ENCODE measurements at places on chromosomes 13 and 19.
A peak's percentile ranks its signal among the peaks of the same experiment; 100 is the strongest.

- DNase-seq: peak; percentile 86
Measured at GRCh38 chr19:35756377-35757230, at the start of gene HSPB6. Gene HSPB6 (minus strand): TSS chr19:35757029. CDS start chr19:35757008, 21 bp downstream.

- no peak for DNase-seq
Measured at GRCh38 chr19:33507021-33507956, 14.3 kb downstream of the PEPD start.

- DNase-seq: no peak
Measured at GRCh38 chr13:88436974-88437373, 765.8 kb downstream of the SLITRK5 start.

- peak; percentile 39 for DNase-seq
Measured at GRCh38 chr19:1312767-1313694, 27.4 kb downstream of the EFNA2 start.

DNA sequence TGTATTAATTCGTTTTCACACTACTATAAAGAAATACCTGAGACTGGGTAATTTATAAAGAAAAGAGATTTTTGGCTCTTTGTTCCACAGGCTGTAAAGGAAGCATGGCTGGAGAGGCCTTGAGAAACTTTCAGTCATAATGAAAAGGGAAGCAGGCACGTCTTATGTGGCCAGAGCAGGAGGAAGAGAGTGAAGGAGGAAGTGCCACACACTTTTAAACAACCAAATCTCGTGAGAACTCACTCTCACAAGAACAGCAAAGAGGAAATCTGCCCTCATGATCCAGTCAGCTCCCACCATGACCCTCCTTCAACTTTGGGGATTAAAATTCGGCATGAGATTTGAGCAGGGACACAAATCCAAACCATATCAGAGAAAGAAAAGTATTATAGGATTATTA is 1255.9 kb upstream of the MIR17HG start:
- no peak for DNase-seq

DNA sequence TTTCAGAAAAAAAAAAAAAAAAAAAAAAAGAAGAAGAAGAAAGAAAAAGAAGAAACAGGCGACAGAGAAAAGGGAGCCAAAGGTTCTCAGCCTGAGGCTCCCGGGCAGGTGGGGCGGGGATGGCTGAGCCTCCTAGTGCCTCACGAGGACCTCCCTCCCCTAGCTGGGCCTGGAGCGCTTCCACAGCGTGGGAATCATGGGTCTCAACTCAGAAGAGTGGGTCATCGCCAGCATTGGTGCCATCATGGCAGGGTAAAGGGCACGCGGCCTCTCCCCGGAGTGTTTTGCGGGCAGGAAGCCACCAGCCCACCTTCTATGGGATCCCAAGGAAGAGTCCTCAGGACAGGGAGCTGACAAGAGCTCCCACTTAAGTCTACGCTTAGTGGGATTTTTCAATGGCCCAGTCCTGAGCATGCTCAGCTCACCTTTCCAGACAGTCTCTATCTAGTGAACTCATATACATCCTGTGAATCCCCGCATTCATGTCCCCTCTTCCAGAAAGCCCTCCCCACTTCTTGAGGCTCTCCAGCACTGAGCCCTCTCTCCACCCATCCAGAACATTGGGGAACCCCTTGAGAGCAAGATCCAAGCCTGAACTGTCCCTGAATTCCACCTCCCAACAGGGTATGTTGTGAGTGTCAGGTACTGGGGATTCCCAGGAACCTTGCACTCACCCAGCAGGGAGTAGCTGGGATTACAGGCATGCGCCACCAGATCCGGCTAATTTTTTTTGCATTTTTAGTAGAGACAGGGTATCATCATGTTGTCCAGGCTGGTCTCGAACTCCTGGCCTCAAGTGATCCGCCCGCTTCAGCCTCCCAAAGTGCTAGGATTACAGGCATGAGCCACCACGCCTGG is 69.6 kb downstream of the ACSBG2 start:
- DNase-seq: no peak

DNA sequence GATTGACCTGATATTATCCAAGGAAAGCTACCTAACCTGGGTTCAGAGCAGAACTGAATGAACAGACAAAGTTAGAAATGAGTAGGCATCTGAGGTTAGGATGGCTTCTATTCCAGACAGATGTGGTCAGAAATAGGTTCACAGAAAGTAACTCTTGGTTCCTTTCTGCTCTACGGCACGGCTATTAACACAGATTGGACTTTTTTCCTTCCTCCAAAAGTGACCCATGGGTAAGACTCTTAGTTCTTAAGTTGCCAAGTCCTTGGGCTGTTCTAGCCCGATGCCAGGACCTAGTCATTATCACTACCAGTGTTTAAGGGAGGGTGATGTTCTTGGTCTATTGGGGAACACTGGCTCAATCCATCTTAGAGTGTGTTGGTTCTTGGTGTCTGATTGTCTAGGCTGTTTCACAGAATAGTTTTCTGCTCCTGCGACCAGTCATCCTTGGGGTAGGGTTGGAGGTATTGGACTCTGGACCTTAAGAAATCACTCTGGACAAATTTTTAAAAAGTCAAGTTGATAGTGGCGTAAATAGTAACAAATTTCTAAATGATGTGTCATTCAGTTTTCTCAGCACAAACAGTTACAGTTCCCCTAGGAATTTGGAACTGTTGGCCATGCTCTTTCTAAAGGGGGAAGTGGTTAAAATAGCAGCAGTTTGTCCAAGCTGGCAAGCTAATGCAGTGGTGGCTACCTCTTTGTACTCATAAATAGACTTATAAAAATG is 60.1 kb upstream of the MYCBP2 start:
- no peak for DNase-seq

GRCh38 chr19:1089891-1090290 is 5.3 kb downstream of the POLR2E start:
- DNase-seq: no peak

- no peak for DNase-seq
Measured at GRCh38 chr19:23222998-23223652, 27.1 kb downstream of the ZNF724 start.

Measured in femur (tissue), 1 donor.